ENCODE measurements at places on chromosomes 4 and X.
A peak's percentile ranks its signal among the peaks of the same experiment; 100 is the strongest.

DNA sequence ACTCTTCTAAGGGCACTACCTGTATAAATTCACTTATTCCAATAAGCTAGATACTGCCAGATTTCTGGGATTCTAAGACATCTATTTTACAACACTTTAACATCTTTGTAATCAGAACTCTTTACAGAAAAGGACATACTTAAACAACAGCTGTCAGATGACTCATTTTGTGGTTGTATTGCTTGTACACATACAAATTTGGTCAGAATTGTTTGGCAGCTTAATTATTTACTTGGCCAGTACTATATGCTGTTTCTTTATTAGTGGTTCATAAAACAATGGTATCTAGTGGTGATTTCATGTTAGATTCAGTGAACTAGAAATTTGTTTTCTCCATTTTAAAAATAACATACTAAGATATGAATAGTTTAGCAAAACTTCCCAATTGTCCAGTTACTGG, 27.2 kb downstream of the PALLD start:
- no peak for DNase-seq

- DNase-seq, result peak; percentile 88
Measured at GRCh38 chr4:40056716-40057585, at the start of gene N4BP2. TSS of gene N4BP2 (plus strand) at chr4:40056850. CDS start at chr4:40097341, 40,491 bp downstream.

- DNase-seq, result no peak
Measured at GRCh38 chr4:91087743-91088142, 960.5 kb downstream of the CCSER1 start.

GRCh38 chr4:181877329-181877848, 365.8 kb upstream of the TENM3 start:
- no peak for DNase-seq

GRCh38 chr4:32574803-32575202, 1854.6 kb downstream of the PCDH7 start:
- no peak for DNase-seq

DNA sequence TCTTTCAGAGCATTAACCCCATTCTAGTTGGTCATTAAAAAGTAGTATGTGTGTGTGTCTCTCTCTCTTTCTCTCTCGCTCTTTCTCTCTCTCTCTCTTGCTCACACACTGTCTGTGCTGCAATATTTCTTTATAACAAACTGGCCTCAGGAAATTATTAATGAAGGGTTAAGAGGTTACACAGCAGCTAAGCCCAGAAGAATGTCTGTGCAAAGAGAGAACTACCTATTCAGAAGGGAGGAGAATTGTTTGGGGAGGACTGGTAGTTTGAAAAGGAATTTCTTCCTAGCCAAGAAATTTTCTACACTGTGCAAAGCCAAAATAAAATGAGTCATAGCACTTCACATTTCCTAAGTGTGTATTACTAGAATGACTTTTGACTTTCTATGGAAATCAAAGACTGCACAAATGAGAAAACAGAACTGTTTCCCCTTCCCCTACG, 22.2 kb downstream of the PDGFC start:
- DNase-seq, result no peak

DNA sequence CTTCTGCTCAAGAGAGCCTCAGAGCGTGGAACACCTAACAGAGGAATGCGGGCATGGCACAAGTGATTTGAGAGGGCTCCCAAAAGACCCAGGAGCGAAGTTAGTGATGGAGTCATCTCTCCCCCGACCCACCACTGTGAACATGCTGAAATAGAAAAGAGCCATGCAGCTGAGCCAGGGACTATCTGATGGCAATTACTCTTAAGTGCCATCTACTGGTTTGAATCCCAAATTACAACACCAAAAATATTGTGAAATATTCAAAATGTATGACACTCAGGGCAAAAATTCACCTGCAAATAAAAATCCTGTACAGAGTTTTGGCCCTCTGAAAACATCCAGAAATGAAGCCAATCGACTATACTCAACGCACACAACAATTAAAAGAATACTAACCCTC, 2038.9 kb upstream of the ADGRL3 start:
- no peak for DNase-seq

DNA sequence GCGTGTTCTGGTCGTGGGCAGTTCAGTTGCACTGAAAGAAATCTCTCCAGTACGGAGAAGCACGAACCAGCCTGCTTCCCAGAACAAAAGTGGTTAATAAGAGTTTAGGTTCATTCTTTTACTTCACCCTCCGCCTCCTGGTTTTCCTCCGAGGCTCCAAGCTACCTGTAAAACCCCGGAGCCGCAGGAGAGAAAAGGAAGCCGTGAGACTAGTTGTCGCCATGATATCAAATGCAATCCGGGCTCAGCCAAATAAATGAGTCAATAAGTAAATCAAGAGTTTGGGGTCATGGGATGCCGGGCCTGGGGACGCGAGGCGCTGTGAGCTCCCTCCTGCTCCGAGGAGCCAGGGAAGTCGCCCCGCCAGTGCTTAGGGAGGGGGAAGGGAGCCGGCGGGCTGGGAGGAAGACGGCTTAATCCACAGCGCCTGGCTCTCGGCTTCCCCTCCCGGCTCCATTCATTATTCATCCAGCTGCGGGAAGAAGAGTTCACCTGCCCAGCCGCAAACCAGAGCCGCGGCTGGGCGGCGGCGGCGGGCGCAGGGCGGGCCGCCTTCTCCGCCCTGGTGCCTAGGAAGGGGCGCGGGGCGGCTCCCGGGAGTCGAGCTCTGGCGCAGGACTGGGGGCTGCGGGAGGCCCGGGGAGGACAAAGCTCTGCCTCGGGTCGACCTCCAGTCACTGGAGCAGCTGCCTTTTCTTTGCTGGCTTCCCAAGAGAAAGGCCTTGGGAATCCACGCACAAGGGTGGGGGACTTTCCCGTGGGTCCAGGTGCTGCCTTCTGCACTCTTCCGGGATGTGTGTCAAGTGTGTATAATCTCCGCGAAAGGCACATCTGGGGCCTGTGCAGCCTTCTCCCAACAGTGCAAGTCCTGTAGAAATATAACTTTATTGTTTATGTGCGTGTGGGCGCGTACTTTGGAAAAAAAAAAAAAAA, 1.7 kb downstream of the FRAS1 start:
- DNase-seq, result no peak

DNA sequence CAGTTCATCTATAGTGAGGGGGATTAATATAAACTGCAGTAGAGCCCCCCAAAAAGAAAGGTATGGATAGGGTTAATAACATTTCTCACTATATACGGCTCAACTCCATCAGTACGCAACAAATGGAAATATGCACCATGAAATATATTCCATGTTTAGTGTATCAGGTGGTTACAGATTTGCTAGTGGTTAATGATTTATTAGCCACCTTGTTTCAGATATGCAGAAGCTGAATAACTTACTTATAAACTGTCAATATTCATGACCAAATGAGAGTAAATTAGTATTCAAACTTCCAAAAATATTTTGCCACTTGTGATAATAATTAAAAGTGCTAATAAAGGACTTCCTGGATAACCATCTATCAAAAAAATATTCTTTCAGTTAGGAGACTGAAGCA, 14.8 kb downstream of the AMTN start:
- no peak for DNase-seq

- no peak for DNase-seq
Measured at GRCh38 chrX:19902110-19902509, 14.7 kb upstream of the SH3KBP1 start.

DNA sequence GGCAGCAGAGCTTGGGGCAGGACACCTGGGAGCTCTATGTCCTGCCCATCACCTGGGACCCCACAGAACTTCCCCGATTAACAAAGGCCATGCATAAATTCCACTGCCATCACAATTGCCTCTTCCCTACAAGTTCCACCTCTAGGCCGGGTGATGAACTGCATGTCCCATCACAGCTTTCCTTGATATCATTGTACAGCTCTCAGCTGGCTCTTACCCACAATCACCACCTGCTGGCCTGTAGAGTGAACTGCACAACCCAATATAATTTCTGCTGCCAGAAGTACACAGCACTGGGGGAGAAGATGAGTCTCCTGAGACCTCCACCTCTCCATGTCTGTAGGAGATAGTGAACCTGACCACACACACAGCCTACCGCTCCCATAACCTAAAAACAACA, 285.0 kb upstream of the AADAT start:
- peak; percentile 44 for DNase-seq

- DNase-seq, result no peak
Measured at GRCh38 chr4:104418286-104418685, 76.4 kb downstream of the CXXC4 start.

DNA sequence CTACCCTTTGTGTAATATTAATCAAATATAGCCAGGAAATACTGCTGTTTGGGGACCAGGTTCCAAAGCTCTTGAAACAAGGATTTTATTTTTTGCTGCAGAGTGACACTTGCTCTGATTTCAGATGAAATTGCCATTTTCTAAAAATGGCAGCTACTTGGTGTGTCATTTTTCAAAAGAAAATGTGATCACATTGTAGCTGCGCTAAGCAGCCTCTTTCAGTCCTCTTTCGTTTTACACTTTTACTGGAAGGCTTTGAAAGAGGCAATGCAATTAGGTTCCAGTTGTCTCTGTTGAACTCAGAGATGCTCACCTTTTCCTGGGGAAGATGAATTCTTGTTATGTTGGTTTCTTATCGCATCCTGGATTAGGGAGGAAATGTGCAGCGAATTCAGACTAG, 85.1 kb downstream of the CT47B1 start:
- no peak for DNase-seq

DNA sequence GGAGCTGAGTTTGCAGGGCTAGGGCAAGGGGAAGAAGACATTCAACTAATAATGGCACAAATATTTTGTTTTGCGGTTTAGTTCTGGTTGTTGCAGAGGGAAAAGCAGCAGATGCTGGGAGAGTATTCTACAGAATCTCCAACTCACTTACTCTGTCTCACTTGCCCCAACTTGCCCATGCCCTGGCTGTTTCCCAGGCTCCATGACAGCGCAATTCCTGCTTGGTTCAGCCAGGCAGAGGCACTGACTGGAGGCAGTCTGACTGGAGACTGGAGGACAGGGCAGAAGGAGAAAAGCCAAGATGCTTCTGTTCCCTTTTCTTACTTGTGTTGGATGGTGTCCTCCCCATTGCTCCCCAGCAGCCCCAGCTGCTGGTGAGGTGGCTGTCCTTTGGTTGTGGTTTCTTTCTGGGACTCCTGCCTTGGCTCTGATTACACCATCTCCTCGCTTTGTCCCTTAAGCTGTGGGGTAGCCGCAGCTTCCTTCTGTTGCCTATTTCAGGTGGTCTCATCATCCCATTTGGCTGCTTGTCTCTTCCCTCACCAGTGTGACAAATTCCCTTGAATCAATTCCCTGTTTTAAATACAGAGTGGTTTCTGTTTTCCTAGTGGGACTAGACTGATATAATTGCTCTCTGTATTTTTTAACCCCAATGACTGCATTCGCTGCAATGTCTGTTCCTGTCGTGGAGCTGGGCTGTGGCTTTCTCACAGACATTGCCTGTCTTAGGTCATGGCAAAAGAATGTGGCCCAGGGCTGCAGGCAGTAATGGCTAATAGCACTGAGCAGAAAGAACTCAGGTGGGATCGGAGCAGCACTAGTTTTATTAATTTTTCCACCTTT, 24.2 kb upstream of the RASL11B start:
- no peak for DNase-seq
